ENCODE measurements at places on chromosomes 4 and X.

DNA sequence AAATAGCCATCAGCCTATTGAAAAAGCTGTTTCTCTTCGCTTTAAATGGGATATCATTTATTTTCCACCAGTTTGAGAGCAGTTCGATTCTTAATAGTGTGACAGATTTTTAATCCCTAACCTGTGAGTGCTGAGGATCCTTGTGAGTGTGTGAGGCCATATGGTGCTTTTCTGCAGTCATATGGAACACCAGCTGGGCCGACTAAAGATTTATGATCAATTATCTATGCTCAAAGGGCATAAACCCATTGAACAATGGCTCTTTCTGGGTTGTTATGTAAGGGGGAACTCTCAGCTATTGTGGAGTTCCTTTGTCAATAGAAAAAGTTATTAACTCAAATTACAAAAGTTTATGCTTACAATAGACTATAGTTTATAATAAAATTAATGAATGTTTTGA, 1003.6 kb downstream of the FAT4 start:
- no peak for DNase-seq

DNA sequence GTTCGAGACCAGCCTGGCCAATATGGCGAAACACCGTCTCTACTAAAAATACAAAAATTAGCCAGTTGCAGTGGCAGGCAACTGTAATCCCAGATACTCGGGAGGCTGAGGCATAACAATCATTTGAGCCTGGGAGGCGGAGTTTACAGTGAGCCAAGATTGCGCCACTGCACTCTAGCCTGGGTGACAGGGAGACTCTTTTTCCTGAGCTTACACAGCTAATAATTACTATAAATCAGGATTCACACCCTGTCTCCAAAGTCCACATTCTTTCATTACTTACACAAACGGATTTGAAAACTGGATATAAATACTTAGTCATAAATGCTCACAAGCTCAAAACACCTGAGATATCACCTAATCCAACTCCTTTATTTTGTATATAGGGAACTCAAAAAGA, 151.6 kb downstream of the LRBA start:
- no peak for DNase-seq

DNA sequence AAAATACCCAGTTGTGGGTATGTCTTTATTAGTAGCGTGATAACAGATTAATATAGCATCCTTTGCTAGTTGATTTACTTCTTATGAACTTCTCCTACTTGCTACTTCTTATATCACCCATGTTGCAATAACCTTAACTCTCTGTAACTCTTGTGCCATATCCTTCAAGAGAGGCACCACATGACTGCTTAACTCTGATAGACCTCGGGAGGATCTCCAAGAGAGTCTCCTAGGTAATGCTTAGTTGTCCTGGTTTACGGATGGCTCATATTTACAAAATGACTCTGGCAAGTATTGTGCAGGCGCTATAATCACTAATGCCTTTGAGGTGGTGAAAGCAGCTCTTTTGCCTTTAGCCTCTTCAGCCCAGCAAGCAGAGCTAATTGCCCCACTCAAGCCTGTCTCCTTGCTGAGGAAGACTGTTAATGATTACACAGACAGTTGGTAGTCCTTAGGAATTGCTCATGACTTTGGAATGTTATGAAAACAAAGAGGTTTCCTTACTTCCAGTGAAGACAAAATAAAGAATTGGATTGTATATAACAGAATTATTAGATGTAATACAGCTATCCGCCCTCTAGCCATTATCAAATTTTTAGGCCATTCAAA, 1305.8 kb downstream of the PCDH7 start:
- DNase-seq: no peak

- DNase-seq: no peak
Observed at GRCh38 chr4:69167300-69167699, 47.2 kb downstream of the UGT2B11 start.

GRCh38 chr4:25889589-25890503, 24.2 kb upstream of the SMIM20 start:
- no peak for DNase-seq

DNA sequence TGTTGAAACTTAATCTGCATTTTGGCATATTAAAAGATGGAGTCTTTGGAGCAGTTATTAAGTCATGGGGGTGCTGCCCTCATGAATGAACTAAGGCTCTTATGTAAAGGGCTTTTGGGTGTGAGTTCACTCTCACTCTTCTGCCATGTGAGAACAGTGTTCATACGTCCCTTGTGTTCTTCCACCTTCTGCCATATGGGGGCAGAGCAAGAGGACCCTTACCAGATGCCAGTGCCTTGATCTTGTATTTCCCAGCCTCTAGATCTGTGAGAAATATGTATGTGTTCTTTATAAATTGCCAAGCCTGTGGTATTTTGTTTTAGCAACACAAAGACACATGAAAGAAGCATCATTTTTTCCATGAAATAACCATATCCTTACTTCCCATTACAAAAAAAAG, 213.9 kb downstream of the SPOCK3 start:
- DNase-seq: no peak

GRCh38 chr4:24625091-24625490, 40.7 kb upstream of the DHX15 start:
- no peak for DNase-seq

DNA sequence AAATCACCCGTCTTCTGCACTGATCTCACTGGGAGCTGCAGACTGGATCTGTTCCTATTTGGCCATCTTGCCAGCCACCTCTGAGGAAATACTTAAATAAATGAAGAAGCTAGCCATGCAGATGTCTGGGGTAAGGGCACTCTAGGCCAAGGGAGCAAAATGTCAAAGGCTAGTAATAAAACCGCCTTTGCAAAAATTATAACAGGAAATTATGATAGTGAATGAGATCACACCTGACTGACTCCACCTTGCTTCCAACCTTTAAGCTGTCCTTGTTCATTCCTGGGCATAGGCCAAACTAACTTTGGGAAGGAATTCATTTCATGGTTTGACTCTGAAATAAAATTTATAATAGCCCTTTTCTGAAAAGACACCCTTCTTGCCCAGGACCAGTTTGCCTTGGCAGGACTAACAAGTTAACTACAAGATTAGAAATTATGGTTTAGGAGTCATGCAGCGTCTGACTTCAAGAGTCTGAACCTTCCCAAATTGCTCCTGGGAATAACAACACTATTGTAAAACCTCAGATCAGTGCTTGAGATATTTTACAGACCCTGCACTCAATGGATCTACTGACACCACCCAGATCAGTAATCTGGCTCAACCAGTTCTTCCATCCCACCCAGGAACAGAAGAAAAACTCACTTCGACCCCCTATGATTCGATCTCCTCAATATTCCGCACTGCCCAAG, 246.9 kb upstream of the HDX start:
- no peak for DNase-seq

- DNase-seq: no peak
Observed at GRCh38 chr4:53929955-53930798, 134.2 kb downstream of the CHIC2 start.

- no peak for DNase-seq
Observed at GRCh38 chr4:152068866-152069265, 308.1 kb upstream of the GATB start.

DNA sequence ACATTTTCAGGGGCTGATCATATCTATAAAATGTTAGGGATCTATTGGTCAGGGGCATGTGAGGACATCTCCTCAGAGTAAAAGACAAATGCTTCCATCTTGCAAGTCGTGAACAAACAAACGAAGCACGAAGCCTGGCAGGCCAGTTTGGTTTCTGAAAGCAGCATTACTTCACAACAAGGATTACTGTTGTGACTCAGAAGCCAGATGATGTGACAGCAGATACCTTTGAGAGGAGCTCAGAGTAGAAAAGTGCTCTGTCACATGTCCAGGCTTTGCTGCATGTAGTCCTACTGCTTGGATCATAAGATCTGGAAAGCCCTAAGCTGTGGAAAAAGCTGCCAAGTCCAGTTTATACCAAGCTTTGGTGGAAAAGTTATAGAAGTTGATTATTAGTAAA, 1827.2 kb downstream of the ARAP2 start:
- no peak for DNase-seq

GRCh38 chr4:41478518-41478917, 59.4 kb upstream of the LIMCH1 start:
- DNase-seq: no peak

DNA sequence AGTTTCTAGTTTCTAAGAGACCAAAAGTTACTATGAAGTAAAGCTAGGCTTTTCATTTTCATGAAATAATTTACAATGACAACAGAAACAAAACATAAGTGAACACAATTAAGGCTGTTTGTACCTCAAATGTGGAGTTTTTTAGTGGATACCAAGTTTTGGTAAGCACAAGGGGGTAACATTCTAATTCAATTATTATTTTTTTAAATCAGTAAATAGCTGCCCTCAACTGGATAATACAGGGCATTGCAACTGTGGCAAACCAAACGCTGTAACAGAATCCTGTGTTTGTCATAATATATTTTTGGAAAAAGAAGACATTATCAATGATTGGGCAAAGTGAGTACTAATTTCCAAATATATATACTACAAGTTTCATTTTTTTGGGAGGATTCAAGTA, 150.3 kb downstream of the FBXW7 start:
- DNase-seq: no peak
